ENCODE measurements at places on chromosomes 12 and 14.

DNA sequence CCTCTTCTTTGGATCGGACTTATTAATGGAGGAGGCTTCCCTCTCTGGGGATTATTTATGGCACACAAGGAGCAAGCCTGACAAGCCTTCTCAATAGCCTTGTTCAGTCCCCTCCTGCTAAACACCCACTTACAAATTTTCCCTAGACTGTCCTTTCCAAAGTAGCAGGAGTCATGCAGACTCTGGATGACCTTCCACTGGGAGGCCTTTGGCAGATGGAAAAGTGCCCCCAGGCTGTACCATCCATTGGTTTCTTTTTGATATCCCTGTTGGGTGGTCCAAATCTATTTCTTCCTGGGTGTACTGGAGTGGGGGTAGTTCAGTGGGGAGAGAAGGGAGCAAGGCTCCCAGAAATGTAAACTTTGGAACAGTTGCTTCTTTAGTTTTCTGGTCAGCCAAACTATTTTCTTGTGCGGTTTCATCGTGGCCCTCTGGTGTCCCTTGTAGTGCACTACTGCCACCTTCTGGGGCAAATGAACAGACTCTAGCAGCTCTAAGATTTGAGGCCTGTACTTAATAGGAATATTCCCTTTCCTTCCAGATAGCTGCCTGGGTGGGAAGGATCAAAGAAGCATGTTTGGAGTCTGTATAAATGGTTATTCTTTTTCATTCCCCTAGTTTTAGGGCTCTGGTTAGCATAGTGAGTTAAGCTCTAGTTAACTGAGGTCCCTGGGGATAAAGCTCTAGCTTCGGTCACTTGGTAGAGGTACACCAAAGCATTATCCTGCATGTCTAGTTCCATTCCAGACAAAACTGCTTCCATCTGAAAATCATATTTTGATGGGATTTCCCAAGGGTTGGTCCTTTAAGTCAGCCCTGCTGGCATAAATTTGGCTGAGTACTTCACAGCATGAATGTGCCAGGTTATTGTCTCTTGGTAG is 409.5 kb downstream of the SLC6A15 start:
- peak; percentile 57 for DNase-seq

DNA sequence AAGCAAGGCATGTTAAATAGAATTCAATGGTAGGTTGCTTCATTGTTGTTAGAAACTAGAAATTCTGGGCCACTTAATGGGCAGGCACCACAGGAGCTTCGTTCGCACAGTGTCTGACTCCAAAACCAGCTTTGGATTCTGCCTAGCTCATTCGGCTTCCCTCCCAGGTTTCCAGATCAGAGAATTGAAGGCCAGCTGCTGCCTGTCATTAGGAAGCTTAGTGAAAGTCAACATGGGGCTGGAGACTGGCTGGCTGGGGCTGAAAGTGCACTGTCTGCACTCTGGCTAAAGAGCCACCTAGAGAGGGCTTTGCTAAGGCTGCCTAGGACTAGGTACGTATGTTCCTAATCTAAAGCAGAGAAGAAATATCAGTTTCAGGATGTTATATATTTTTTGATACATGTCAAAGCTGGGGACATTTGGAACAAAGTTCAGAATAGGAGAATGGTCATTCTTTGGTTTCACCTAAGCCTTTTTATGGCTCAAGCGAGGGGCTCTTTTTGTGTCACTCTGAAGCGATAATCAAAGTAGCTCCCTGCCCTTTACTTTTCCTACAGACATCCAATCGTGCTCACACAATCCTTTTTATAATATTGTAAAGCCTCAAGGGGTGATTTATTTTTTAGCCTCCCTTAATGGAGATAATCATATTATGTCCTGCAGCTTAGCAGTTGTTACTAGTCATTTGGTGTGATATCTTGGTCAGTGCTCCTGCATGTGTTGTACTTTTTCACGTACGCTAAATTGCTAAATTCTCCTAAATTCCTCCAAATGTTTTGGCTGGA is 238.5 kb upstream of the NAV3 start:
- no peak for DNase-seq

- peak; percentile 14 for DNase-seq
These were observed 3.6 kb upstream of the CLEC4E start for GRCh38 chr12:8544295-8544694.

- DNase-seq = no peak
These were observed 435.3 kb upstream of the TMTC1 start for GRCh38 chr12:30219047-30219446.

DNA sequence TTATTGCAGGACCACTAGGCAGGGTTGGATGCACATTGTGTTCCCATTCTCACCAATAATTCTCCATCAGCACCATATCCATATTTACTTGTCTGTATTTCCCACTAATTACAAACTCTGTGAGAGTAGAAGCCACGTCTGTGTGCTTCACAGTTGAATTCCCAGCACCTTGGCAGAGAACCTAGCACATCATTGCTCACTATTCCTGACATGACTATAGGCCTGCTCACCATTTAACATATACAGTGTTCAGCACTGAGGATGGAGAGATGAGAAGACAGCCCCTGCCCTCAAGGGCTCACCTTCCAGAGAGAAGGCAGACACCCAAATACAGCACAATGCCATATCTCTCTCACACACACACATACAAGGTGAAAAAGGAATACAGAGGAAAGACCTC is 5.0 kb downstream of the DAD1 start:
- DNase-seq = no peak

GRCh38 chr14:23047034-23047634 is 5.1 kb downstream of the PSMB11 start:
- DNase-seq = no peak

- DNase-seq = no peak
These were observed 18.2 kb downstream of the AK7 start for GRCh38 chr14:96410119-96410518.

DNA sequence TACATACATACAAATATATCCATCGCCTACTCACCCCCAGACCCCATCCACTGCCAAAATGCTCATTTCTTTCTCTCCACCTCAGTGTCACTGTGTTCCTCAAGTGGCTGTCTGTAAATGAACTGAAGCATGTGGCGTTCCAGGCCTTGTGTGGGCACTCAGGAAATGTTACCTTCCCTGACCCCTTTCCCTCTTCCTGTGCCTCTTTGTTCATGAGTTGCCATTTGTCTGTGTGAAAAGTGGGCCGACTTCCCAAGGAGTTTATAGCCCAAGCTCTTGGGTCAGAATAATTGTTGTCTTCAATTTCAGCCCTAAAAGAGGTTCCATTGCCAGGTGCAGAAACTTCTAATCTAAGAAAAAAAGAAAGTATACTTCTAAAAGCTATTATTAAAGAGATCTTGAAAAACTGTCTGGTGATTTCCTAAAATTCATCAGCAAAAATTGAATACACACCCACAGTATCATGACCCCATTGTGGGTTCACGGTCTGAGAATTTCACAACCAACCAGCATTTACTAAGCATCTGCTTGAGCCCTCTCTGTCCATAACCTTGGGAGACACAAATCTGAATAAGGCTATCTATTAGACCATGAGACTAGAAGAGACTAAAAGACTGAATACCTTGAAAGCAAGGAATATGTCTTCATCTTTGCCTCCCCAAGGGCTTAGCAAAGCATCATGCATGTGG is 201.4 kb upstream of the EEA1 start:
- DNase-seq = no peak

DNA sequence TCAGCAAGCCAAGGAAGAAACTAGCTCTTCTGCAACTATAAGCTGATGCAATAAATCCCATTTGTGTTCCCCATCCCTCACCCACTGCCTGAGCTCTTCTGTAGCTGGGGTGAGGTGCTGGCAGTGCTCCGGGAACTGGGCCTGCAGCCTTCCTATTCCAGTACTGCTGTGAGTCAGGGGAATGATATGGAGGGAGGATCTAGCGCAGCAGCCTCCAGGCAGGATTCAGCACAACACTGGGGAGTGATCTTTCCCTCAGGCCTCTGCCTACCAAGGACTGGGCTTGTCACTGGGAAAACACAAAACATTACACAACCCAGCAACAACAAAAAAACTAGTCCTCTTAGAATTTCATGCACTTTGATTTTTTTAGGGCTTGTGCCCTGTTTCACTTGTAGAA is 58.7 kb downstream of the ST8SIA1 start:
- peak; percentile 100 for DNase-seq

GRCh38 chr14:74546416-74546815 is 52.9 kb downstream of the ISCA2 start:
- no peak for DNase-seq

- no peak for DNase-seq
These were observed 68.4 kb downstream of the SYT1 start for GRCh38 chr12:78933014-78933413.

DNA sequence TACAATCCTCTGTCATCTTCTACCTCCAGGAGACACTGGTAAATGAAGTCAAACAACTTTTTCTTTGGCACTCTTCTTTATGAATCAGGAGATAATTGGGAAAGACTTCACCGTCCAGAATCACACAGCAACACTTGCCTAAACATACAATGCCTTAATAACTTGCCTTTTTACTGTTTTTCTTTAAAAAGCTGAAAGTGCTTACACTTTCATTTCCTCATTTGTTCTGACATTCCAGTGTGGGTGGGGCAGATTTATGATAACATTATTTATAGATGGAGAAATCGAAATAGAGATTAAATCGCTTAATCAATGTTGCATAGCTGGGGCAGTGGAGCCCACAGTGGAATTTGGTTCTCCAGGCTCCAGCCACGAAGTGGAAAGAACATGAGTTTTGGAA is 2.8 kb upstream of the FRS2 start:
- no peak for DNase-seq

- DNase-seq = no peak
These were observed 42.8 kb downstream of the KDM2B start for GRCh38 chr12:121537814-121538698.

DNA sequence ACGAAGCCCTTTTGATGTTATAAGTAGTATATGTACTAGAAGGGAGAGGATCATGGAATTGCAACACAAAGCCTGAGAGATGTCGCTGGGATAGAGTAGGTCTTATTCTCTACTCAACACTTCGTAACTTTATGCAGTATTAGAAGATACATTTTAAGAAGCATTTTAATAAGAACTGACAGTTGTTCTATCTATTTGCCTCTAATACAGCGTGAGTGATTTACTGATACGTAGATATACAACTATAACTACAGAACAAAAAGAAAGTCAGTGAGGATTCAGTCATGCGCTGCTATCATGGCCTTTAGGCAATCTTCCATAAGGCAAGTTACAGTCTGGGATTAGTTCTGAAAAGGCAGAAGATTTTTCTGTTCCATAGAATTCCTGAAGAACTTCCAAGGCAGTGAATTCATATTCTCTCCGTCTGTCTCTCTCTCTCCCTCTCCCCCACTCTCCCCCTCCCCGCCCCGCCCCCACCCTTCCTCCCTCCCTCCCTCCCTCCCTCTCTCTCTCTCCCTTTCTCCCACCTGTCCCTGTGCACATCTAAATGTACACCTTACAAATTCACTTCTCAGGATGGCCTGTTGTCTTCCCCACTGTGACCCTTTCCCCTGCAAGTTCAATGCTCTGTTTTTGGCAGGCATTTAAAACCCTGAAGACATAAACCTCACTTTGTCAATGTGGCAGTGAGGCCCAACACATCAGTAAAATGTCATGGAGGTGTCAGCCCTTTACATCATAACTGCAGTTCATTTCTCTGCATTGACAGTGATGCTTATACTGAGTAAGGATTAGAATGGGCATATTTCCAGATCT is 470.6 kb downstream of the EGLN3 start:
- DNase-seq = no peak

DNA sequence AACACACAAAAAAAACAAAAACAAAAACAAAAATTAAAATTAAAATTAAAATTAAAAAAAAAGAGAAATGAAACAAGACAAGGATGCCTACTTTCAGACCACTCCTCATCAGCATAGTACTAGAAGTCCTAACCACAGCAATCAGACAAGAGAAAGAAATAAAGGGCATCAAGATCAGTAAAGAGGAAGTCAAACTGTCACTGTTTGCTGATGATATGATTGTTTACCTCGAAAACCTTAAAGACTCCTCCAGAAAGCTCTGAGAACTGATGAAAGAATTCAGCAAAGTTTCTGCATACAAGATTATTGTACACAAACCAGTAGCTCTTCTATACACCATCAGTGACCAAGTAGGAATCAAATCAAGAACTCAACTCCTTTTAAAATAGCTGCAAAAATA is 29.2 kb downstream of the ALG10 start:
- DNase-seq = no peak

- DNase-seq = no peak
These were observed 49.4 kb upstream of the TMCC3 start for GRCh38 chr12:94699801-94700200.

GRCh38 chr12:95857156-95857555 is 1.6 kb upstream of the SNRPF start:
- no peak for DNase-seq

- peak; percentile 26 for DNase-seq
These were observed 576.7 kb downstream of the SLC16A7 start for GRCh38 chr12:60172266-60173211.

- peak; percentile 89 for DNase-seq
These were observed 116.1 kb downstream of the SCARB1 start for GRCh38 chr12:124747426-124748161.

DNA sequence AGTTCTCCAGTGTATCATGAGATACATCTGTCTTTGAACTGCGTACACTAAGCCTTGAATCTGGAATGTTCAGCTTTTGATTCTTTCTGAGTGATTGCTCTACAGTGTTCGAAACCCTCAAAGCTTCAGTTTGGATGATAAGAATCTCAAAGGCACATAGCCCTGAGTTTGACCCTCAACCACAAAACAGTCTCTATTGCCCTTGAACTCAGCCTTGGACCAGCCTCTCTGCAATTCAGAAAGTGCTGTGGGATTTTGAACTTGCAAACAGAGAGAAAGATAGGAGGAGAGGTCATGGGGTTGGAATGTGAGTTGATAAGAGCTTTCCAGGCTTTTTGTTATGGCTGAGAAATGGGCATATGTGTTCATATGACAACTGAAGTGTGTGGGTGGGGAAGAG is 100.3 kb downstream of the MYRFL start:
- DNase-seq = no peak

- DNase-seq = no peak
These were observed 2.8 kb upstream of the CDKL1 start for GRCh38 chr14:50399251-50400032.

DNA sequence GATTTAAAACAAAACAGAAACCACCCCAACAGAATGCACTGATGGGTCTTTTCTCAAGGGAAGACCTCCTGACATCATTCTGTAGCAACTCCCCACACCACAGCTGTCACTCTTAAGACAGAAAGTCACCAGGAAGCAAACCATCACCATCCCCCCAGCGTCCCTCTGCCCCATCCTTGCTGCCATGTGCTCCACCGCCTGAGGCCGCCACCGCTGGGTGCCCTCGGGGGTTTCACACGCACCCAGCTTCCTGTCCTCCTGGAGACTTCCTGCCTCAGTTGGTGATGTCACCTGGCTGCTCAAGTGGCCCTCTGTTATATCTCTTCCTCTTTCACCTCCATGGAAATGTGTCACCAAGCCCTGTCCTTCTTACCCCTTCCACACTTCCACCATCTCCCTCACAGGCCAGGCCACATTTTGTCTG is 71.4 kb upstream of the GPR68 start:
- no peak for DNase-seq

GRCh38 chr12:113693693-113694092 is 222.0 kb upstream of the LHX5 start:
- DNase-seq = no peak

- DNase-seq = no peak
These were observed 184.8 kb upstream of the NUDT4 start for GRCh38 chr12:93192878-93193277.

- DNase-seq = no peak
These were observed 427.2 kb downstream of the TMTC2 start for GRCh38 chr12:83113945-83114344.

- no peak for DNase-seq
These were observed 2.6 kb downstream of the IRAK3 start for GRCh38 chr12:66191547-66192126.

- no peak for DNase-seq
These were observed 10.7 kb upstream of the SNAPC1 start for GRCh38 chr14:61751475-61751989.

All from fibroblast of skin of left quadriceps (primary cell).